ENCODE measurements at places on chromosomes 12 and 14.

GRCh38 chr12:87163122-87163521 lies 866.1 kb downstream of the C12orf50 start:
- DNase-seq: no peak

- DNase-seq: no peak
Measured at GRCh38 chr14:49992901-49993339, 100.0 kb downstream of the ARF6 start.

DNA sequence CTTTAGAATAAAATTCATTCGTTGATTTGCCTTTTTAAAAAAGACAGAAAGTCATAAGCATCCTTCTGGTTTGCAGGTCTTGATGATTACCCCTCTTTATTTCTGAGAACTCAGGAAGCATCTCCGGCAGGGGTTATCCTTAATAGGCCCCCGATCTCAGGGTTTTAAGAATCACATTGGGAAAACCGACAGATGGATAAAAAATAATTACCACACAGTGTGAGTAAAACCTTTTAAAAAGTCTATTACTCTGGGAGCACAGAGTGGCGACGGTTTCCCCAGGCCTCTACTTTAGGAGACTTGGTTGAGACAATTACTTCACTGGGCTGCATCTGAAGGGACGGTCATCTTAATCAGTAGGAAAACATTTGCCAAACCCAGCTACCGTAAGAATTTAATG lies 56.5 kb downstream of the KCNMB4 start:
- no peak for DNase-seq

- DNase-seq: no peak
Measured at GRCh38 chr12:109934026-109934425, 34.0 kb downstream of the TCHP start.

- DNase-seq: no peak
Measured at GRCh38 chr14:85516239-85517113, 13.5 kb upstream of the FLRT2 start.

- DNase-seq: no peak
Measured at GRCh38 chr14:88488897-88489296, 65.9 kb downstream of the PTPN21 start.

- DNase-seq: no peak
Measured at GRCh38 chr12:93197067-93197593, 180.6 kb upstream of the NUDT4 start.

DNA sequence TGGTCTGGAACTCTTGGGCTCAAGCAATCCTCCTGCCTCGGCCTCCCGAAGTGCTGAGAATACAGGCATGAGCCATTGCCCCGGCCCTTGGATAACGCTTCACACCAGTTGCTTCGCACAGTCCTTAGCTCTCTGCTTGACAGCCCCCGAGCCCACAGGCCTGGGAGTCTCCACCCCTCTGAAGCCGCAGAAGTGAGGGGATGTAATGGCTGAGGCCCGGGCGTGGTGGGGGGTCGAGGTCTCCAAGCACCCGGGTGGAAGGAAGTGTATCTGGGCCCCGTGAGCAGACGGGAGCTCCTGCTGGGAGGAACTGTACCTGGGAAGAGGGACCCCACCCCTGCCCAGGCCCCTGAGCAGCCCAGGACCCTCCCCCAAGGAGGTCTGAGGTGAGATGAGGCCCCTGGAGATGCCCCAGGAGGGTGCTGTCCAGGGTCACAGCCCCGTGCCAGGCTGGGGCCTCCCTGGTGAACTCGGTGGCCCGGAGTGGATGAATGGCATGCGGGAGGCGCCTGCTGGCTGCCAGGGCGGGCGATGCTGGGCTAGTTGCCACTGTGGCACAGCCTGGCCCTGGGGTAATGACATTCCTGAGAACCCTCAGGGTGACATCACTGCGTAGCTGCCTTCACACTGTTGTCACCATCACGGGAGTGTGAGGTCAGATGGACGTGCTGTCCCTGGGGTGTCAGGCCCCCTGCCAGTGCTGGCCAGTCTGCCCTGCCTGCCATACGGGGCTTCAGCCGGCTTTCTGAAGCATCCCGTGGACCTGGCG lies 48.9 kb downstream of the KIF26A start:
- no peak for DNase-seq

GRCh38 chr14:51993285-51993920 lies 4.1 kb downstream of the RTRAF start:
- DNase-seq: no peak
